ENCODE measurements at places on chromosomes 1 and 21.
A peak's percentile ranks its signal among the peaks of the same experiment; 100 is the strongest.

DNA sequence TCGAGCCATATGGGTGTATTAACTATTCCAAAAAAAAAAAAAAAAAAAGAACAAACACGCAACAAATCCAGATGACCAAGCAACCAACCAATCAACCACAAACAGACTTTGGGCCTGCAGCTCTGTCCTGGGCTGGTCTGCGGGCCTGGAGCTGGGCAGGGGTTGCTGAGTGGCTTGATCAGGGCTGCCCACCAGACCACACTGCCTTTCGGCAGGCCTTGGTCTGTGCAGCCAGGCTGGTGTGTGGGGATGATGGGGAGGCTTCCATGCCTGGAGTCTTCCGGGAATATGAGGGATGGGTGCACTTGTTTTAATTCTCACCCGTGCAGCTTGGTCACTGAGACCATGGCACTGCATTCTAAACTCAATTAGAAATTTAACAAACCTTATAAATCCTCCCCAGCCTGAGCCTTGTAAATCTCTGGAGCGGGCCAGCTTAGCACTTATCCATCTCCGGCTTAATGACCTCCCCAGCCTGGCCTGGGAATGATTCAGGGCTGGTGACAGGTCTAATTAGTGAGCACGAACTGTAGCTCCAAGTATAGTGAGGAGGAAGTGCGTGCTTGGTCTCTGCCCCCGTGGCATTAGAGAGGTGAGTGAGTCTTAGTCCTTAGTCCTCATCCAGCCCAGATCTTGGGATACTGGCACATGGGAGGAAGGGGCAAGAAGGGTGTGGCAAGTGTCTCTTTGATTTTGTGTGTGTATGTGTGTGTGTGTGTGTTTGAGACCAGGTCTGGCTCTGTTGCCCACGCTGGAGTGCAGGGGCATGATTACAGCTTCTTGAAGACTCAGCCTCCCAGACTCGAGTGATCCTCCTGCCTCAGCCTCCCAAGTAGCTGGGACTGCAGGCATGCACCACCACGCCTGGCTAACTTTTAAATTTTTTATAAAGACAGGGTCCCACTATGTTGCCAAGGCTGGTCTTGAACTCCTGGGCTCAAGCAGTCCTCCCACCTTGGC is 74.6 kb upstream of the CSF3R start:
- no peak for DNase-seq

DNA sequence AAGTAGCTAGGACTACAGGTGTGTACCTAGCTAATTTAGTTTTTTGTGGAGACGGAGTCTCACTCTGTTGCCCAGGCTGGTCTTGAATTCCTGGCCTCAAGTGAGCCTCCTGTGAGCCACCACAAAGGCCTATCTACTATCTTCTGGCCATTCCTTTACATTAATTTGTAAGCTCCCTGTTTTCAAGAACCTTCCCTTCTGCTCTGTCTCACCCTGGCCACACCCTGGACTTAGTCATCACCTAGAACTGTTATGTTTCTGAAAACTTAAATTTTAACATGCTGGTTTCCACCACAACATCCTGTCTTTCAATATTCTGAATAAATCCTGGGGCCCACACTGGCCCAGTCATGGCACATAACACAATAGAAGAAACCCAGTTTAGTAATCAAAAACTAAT is 4.9 kb upstream of the B4GALT3 start:
- DNase-seq, result peak; percentile 66

DNA sequence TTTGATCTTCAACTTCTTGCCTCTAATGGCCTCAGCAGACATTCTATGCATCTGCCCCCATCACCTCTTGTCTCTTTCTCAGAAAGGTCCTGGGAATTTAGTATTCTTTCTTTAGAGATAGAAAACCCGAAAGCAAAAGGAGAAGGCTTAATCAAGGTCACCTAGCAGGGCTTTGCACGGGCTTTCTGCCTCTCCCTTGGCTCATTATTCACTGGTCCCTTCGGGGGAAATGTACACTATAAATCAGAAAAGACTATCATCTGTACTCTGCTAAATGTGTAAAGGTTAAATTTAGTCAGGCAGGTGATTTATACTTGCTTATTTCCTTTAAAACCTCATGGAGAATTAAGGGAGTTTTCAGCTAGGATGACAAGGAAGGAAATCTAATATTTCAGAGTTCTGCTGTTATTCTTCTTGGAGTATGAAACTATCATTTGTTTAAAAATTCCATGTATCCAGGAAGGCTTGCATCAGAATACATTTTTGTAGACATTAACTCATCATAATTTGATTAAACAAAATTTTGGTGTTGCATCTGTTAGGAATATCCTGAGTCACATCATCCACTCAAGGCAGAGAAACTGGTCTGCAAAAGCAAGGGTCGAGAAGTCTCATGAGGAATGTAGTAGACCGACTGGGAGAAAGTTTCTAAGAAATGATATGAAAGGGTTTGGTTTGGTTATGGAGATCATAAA is 124.6 kb downstream of the GABPA start:
- no peak for DNase-seq

DNA sequence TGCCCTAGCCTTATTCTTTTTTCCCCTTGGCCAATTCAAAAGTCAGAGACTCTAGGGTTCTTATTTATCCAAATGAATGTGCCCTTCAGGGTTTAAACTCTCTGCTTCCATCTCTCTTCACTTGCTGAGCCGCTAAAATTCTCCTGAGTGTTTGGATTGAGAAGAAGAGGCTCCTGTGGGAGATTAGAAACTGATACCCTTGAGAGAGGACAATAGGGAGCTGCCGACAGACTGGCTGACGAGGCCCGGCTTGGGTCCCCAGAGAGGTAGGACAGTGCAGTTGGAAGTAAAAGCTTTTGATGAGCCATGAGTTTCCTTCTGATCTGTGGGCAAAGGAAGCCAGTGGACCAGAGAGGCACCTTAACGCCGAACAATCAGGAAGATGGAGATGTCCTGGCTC is 41.3 kb upstream of the UBE2U start:
- DNase-seq, result no peak

- DNase-seq, result peak; percentile 36
These were observed 73.3 kb downstream of the LEPR start for GRCh38 chr1:65493802-65494201.
